ENCODE measurements at places on chromosomes 5 and 9.

DNA sequence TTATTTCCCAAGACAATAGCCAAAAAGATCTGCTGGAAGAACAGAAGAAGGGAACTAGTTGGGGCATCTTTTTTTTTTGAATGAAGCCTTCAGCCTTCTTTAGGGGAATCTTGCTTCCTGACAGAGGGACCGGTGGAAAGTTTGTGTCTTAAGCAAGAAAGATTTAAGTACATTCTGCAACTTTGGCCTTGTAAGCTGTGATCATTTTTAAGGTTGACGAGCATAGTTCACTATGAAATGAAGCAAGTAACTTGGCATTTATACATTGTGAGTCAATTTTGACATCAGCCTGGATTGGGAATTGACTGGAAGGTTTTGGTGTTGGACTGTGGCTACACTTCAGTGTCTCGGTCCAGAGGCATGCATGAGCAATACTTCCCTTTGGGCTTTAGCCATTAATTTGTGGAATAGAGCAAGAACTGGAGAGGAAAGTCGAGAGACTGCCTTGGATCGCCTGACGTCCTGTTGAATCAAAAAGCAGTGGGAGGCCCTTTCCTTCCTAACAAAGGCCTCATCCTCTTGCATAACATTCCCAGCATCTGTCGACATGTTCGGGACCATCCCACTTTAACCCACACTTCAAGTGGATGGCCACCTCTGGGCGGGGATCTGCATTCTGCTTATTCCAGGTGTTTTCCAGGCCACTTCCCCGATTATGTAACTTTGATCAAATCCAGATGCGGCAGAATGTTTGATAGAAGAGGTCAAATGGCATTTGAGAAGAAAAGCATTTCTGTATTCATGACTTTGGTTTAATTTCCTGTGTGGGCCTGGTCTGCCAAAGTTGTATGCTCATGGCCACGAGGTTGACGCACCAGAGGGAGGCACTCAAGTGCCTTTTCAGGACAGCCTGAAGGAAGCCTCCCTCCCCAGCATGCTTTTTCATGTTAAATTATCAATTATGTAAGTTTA is 12.5 kb downstream of the ABL1 start:
- DNase-seq: no peak

DNA sequence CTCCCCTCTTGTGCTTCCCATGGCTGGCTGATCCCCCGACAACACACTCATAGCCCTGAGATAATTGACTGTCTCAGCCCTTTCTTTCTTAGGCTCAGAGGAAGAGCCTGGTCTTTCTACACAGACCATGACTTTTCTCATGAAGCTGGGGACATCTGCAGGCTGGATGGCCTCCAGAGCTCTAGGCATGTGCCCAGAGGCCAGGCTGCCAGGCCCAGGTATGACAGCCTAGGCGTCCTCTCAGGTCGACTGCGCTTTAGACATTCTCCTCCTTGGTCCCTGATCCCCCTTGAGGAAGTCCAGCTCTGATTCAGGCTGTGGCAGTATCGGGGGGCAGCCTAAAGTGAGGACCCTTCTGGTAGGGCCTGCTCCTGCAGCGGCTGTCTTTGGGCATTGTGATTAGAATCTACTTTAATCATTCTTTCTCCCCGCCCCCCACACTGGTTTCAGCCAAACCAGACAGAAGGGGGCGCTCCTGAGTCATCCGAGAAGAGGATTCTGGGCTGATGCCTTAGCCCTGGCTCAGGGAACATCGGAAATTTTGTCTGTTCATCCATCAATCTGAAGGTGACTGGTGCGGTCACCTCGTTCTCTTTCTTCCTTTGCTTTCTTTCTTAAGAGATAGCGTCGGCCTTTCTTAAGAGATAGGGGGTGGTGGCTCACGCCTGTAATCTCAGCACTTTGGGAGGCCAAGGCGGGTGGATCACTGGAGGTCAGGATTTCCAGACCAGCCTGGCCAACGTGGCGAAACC is 66.5 kb upstream of the HSPA9 start:
- peak; percentile 91 for DNase-seq

- DNase-seq: no peak
Observed at GRCh38 chr9:71706176-71706575, 62.1 kb downstream of the CEMIP2 start.

GRCh38 chr5:160923936-160924710 is 72.1 kb upstream of the ATP10B start:
- peak; percentile 89 for DNase-seq

GRCh38 chr5:139368613-139369012 is 14.5 kb downstream of the SLC23A1 start:
- DNase-seq: no peak

- no peak for DNase-seq
Observed at GRCh38 chr9:4979239-4979638, 5.8 kb upstream of the JAK2 start.

DNA sequence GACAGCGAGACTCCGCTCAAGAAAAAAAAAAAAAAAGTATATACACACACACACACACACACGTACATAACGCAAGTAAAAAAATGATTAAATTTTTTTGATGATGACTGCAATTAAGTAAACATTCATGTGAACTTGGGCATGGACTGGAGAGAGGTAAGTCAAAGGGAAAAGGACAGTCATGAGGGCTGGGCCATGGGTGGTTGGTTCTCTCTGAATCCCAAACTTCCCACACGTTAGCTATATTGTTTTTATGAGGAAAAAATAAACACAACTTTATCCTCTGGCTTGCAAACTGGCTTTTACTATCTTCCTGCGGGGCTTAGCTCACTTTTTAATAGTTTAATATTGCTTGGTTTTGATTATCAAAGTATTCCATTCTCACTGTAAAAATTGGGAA is 53.7 kb downstream of the GOLM1 start:
- DNase-seq: no peak

DNA sequence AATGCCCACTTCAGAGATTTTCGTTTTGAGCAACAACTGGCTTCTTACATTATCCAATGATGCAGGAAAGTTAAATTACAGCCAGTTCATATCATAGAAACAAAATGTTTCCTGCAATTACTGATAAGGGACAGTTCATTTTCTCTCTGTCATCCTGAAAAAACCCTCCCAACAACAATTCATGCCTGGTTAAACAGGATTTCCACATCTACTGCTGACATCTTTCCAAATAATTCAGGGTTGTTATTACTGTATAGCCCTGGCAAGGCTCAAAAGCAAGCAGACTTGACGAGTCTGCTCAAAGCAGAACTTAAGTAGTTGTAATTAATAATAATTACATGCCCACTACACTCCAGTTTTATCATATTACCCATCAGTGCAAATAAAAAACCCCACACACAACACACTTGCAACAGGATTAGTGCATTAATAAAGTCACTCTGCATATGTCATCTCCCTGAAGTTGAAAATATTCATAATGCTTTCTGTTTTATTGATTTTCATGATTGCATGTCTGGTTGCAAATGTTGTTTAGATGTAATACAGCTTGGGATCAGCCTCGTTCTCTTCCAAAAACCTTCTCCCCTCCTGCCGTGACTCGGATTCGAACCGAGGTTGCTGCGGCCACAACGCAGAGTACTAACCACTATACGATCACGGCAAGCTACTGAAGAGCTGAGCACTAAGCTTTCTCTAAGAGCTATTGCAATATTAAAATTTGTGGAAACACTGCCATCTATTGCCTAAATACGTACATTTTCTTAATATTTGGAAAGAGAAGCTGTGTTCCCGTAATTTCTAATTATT is 119.6 kb upstream of the NFIB start:
- no peak for DNase-seq
